Sigmoid colon (tissue), 7 donors: ENCODE measurements at places on chromosomes 6 and 20. TPM values are rescaled to one million over a fixed set of nuclear protein-coding genes. Genes with fewer than 3 reads are reported as not detected.

The LKAAEAR1 gene
- 0.19 TPM for polyA plus RNA-seq

The MAS1 gene
- not detected for polyA plus RNA-seq

The CFAP61 gene
- not detected for polyA plus RNA-seq

The PRL gene
- not detected for polyA plus RNA-seq

The WFDC12 gene
- 1.2 TPM for polyA plus RNA-seq

The ASIP gene
- not detected for polyA plus RNA-seq

The RNF39 gene
- 0.44 TPM for polyA plus RNA-seq

The HCK gene
- polyA plus RNA-seq = 17.5 TPM

The ADGB gene
- not detected for polyA plus RNA-seq

The CALHM5 gene
- polyA plus RNA-seq = 0.23 TPM

The FILIP1 gene
- 0.60 TPM for polyA plus RNA-seq

The ETV7 gene
- polyA plus RNA-seq = 6.5 TPM

The C6orf163 gene
- polyA plus RNA-seq = not detected

The AIF1 gene
- polyA plus RNA-seq = 133 TPM

The SNAP25 gene
- polyA plus RNA-seq = 6.8 TPM

The ZNF337 gene
- polyA plus RNA-seq = 3.6 TPM

The C6orf58 gene
- polyA plus RNA-seq = not detected

The TSHZ2 gene
- polyA plus RNA-seq = 3.4 TPM

The SLC22A1 gene
- not detected for polyA plus RNA-seq

The CASS4 gene
- 2.7 TPM for polyA plus RNA-seq

The BTNL2 gene
- polyA plus RNA-seq = not detected

DNA sequence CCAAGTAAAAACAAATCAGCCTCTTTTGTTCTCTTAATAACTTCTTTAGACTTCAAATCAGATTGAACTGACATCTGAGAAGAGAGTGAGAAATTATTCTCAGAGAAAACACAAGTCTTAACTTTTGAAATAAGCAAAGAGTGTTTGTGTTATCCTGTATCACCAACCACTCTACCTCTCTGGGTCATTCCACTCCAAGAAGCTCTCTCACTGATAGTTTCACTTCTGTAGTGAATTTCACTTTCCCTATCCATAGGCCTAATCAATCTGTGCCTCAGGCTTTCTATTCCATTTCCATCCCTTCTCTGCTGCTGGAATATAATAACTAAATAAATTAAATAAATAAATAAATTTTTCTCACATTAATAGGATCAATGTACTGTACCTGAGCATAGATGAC, 235.0 kb downstream of the HTR1B start:
- no peak for DNase-seq

DNA sequence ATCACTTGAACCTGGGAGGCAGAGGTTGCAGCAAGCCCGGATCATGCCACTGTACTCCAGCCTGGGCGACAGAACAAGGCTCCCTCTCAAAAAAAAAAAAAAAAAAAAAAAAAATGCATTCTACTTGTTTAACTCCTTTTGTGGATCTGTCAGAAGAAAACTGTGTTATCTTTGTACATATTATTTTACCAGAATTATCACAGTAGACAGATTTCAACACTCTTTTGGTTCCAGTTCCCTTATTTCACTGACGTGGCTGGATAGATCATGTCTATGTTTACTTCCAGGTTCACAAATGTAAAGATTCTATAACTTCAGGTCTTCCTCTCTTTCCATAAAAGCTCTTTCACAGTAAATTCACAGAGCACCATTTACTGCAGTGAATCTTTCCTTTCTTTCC, 18.4 kb downstream of the NUDT3 start:
- DNase-seq = no peak

GRCh38 chr20:52747845-52748284, 224.3 kb upstream of the TSHZ2 start:
- DNase-seq = no peak

DNA sequence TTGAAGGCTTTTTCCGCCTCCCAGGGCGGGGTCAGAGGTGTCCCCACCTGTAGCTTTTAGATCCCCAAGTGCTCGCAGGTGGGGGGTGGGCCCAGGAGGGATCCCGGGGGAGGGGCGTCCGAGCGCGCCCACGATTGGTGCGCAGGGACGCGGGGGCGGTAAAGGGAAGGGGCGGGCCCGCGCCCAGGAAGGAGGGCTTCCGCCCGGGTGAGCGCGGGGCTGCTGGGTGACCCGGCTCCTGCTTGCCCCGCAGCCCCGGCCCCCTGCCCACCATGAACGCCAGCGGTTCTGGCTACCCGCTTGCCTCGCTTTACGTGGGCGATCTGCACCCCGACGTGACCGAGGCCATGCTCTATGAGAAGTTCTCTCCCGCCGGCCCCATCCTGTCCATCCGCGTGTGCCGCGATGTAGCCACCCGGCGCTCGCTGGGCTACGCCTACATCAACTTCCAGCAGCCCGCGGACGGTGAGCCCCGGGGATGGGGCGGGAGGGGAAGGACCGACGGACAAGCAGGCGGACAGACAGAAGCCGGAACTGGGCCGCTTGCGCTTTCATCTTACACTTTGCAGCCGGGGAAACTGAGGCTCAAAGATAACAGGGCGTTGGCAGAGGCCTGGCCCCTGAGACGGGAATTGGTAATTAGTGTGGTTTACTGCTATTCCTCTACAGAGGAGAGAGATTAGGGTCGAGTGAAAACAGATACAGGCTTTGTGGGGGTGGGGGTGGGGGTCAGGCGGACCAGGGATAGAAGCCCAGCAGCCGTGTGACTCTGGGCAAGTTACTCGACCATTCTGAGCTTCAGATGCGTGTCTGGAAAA, at the start of gene PABPC1L:
Gene PABPC1L (plus strand): TSS at position 189 of the 818 bp plus-strand sequence. CDS start 84 bp downstream, at position 273.
- DNase-seq = peak; percentile 72

DNA sequence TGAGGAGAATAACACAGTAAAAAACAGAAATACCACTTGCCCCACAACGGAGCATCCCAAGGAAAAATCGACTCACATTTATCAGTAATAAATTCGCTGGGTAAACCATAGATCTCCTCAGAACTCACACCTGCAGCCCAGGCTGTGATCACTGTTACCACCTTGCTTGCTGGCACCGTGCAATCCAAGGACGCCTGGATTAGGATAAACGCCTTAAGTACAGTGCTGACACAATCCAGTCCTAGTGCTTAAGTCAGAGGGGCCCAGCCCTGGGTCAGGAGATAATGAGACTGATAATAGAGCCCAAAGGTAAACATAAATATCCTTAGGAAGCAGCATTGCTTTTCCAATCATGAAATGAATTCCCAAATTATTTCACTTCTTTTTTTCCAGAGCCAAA, 62.5 kb downstream of the EPB41L2 start:
- DNase-seq = no peak

DNA sequence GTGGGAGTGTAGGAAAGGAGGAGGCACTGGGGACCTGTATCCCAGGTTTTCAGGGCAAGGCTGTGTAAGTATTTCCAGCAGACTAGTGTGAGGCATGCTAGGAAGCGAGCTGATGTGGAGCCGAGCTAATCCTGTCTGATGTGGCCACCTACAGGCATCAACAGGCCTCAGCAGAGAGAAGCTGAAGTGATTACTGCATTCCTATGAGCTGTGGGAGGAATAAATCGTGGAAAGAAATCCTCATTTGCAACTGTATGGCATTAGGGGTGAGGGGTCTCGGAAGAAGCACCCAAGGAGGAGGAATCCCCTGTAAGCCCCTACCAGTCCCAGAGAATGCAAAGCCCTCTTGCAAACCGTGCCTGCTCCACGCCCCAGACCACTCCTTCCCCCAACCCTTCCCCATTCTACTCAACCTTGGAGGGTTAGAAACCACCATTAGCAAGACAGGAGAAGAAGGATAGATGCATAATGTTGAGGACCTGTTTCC, 41.6 kb downstream of the C6orf15 start:
- no peak for DNase-seq

GRCh38 chr6:107493158-107494057, 3.5 kb downstream of the SOBP start:
- DNase-seq = no peak

DNA sequence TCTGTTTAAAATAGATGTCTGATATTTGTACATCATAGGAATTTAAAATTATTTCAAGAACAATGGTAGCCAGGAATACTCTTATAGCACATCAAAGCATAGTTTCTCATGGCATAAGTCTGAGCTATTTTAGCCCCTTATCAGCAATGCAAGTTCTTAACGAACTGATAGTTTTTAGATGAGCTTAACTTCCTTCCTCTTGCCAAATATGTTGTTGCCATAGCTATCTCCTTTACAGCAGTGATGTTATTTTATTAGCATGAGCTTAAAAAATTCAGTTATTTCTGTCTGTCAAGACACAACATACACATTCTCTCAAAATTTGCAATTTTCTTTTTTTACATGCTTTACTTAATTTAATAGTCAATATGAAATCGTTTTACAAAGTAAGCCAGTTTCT, 867.2 kb downstream of the PHF3 start:
- DNase-seq = no peak

- DNase-seq = no peak
Observed at GRCh38 chr6:131924881-131925474, 26.2 kb downstream of the CCN2 start.

DNA sequence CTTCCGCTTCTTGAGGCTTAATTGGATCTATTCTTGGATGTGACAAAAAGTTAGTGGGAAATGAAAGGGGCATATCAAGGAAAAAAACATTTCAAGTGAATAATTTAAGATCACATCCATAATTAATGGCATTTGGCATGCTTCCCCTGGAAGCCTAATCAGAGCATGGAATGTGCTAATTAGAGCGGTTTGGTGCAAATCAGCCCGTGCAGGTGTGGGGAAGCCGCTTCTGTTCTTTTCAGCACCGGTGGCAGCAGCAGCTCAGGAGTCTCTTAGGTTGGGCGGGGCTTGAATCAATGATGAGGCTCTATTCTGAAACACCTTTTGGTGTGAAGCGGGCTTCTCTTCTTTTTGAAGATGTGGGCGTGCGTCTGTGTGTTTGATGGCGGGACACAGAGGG, 301.2 kb downstream of the LRFN2 start:
- DNase-seq = no peak

- DNase-seq = no peak
Observed at GRCh38 chr20:21053002-21053762, 53.0 kb downstream of the LINC00237 start.

DNA sequence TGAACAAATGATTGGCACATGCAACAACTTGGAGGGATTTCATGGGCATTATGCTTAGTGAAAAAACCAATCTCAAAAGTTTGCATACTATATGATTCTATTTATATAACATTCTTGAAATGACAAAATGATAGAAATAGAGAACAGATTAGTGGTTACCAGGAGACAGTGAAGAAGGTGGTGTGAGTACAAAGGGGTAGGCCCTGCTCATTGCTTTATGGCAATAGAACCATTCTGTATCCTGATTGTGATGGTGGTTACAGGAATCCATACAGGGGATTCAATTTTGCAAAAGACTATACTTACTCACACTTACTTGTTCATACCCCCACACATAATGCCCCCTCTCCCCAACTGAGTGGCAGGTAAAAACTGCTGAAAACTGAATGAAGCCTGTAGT, 30.2 kb upstream of the LAMA4 start:
- no peak for DNase-seq

DNA sequence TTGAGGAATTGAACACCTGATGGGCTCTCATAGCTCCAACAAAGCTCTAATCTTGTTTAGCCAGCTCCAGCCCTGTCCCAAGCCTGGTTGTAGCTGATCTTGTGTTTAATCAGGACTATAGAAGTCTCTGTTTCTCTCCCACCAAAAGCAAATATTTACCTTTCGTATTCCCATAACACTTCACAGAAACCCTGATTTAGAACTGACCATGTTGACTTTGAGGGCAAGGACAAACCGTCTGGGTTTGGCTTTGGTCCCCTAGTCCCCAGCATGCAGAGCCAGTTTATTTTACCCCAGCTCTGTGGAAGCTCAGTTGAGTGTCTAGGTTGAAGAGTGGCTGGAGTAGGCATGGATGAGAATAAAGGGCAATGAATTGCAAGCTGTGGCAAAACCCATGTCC, 18.0 kb upstream of the SIM1 start:
- no peak for DNase-seq

DNA sequence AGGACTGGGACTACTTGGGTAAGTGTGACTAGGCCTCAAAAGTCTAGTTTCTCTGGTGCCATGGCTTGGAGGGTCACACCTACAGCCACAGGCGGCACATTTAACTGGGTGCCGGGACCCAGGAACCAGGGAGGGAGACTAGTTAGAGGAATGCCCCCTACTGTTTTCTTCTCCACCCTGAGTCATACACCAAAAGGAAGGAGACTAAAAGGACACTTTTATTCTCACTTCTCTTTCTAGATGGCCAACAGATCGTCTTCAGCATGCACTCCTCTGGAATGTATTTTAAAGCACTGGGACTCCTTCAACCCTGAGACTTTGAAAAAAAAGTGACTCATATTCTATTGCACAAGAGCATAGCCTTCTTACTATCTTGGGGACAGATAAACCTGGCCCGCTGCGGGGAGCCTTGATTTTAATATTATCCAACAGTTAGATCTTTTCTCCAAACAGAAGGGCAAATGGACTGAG, 33.4 kb downstream of the PLN start:
- no peak for DNase-seq

- DNase-seq = no peak
Observed at GRCh38 chr6:29502181-29502580, 14.4 kb upstream of the MAS1L start.

GRCh38 chr6:164108869-164109769, 694.6 kb downstream of the QKI start:
- DNase-seq = peak; percentile 78

DNA sequence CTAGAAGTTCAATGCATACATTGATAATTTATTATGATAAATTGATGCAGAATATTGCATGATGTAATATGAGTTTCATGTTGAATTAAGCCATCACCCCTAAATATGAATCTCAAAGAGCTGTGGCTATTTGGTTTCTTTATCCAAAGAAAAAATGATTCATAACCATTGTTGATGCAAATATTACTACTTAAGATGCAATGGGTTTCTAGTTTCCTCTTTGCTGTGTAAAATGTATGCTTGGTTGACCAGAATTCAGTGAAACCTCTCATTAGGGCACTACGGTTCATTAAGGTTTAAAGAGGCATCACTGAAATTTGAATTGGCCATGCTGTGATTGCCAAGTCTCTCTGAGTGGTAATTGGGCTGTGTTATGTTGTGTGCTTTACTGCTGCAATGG, 492.5 kb upstream of the FLRT3 start:
- no peak for DNase-seq

- no peak for DNase-seq
Observed at GRCh38 chr20:14232650-14233049, 104.8 kb downstream of the FLRT3 start.

GRCh38 chr6:22590423-22590822, 21.1 kb downstream of the HDGFL1 start:
- DNase-seq = no peak

GRCh38 chr6:105726902-105727655, 324.2 kb upstream of the PREP start:
- DNase-seq = no peak

DNA sequence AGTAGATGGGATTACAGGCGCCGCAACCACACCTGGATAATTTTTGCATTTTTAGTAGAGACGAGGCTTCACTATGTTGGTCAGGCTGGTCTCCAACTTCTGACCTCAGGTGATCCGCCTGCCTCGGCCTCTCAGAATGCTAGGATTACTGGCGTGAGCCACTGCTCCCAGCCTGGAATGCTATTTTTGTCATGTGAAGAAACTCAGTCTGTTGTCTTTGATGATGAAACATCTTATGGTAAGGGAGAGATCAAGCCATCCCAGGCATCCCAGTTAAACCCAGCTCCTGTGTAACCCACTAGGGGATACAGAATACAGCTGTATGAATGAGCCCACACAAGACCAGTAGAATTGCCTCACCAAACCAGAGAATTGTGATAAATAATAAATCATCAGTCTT, 83.6 kb upstream of the RBM24 start:
- DNase-seq = no peak
